ENCODE measurements at places on chromosomes 13 and 19.

DNA sequence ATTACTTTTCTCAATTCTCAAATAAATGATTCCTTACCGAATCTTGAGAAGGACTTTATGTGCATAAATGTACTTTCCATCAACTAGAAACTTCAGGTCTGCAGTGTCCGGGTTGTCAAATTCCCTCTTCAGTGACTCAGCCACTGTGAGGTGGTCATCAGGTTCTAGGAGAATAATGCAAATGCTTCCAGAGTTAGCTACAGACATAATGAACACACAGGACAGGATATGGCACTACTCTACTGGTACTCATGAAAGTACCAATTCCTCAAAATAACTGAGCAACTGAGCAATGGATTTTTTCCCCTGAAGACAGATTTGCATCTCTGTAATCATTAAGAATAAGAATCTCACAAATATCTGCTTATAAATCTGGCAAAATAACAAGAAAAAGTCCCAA is 31.2 kb downstream of the RCBTB2 start:
- DNase-seq, result no peak

GRCh38 chr13:48831248-48831647 is 144.5 kb upstream of the FNDC3A start:
- DNase-seq, result no peak

DNA sequence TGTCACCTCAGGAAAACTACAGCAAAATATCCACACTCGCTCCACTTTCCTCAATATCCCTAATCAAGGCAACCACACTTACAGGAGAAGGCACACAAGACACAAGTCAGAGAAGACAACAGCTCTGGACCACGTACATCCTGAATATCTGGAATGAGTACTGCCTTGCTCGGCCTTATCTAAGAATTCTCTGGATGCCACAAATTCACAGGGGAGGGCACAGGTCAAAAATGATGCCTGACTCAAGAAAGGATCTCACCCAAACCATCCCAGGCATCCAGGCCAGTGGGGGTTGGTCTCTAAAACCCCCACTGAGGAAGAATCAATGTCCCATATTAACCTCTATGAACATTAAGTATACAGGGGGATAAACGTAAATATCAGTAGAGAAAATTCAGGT is 29.9 kb downstream of the ATP7B start:
- no peak for DNase-seq

- no peak for DNase-seq
These were observed 81.1 kb upstream of the SIAH3 start for GRCh38 chr13:45932676-45933075.

DNA sequence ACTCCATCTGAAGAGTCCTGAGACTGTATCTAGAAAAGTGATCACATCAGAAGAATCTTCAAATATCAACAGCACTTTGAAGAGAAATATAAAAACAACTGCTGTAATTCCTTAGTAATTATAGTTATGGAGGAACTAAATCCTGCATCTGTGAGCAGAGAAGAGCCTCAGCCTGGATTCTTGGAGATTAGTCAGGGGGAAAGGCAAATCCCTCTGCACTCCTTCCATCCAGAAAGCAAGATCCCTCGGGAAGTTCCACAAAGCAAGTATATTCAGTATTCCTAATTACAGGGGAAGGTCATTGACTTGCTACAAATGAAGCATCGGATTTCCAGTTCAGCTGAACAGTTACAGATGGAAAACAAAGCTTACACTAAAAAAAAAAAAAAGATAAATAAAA is 256.6 kb upstream of the IPO5 start:
- no peak for DNase-seq
